ENCODE measurements at places on chromosomes 11 and 22.

- no peak for DNase-seq
Measured at GRCh38 chr11:17771415-17771814, 36.8 kb downstream of the KCNC1 start.

GRCh38 chr11:20113149-20113438 lies 47.2 kb downstream of the DBX1 start:
- no peak for DNase-seq

GRCh38 chr11:22666325-22666687 lies at the start of gene GAS2:
Gene GAS2 (plus strand): TSS chr11:22666611. CDS start chr11:22674870, 8,259 bp downstream.
- no peak for DNase-seq

GRCh38 chr22:24460418-24461089 lies 33.2 kb downstream of the ADORA2A start:
- no peak for DNase-seq

DNA sequence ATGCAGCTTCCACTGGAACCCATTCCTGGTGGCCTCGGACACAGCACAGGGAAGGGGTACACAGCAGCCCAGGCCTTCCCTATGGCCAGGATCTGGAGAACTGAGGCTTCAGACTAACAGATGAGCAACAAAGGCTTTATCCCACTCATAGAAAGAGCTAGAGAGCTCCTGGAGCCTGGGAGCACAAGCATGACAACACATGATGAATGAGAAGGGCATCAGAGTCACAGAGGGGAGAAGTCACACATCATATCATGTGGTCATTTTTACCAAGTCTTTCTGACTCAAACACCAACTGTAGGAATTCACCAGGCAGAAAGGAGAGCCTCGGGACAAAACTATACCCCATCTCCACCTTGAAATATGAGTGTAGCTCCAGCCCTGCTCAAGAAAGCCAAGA lies 43.2 kb downstream of the NRXN2 start:
- DNase-seq: no peak

DNA sequence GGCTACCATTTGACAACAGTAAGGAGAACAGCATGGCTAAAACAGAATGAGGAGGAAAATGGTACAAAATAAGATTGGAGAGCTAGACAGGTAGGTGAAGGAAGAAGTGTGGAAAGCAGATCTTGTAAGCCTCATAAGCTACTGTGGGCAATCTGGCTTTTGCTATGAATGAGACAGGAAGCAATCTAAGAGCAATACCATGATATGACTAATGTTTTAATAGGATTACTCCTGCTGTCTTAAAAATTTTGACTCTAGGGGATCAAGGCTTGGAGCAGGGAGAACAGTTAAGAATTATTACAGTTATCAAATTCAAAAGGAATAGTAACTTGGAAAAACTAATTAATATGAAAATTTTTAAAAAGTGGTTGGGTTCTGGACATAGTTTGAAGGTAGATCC lies 1166.0 kb upstream of the CCDC90B start:
- DNase-seq: no peak

DNA sequence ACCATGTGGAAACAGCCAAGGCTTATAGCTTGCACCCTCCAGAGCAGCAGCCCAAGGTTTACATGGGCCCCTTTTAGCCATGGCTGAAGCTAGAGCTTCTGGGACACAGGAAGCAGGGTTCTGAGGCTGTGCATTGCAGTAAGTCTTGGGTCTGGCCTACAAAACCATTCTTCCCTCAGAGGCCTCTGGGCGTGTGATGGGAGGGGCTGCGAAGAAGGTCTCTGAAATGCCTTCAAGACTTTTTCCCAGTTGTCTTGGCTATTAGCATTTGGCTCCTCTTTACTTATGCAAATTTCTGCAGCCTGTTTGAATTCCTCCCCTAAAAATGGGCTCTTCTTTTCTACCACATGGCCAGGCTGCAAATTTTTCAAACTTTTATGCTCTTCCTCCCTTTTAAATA lies 109.5 kb downstream of the BBOX1 start:
- no peak for DNase-seq

GRCh38 chr11:48013269-48013901 lies 33.0 kb downstream of the PTPRJ start:
- no peak for DNase-seq

DNA sequence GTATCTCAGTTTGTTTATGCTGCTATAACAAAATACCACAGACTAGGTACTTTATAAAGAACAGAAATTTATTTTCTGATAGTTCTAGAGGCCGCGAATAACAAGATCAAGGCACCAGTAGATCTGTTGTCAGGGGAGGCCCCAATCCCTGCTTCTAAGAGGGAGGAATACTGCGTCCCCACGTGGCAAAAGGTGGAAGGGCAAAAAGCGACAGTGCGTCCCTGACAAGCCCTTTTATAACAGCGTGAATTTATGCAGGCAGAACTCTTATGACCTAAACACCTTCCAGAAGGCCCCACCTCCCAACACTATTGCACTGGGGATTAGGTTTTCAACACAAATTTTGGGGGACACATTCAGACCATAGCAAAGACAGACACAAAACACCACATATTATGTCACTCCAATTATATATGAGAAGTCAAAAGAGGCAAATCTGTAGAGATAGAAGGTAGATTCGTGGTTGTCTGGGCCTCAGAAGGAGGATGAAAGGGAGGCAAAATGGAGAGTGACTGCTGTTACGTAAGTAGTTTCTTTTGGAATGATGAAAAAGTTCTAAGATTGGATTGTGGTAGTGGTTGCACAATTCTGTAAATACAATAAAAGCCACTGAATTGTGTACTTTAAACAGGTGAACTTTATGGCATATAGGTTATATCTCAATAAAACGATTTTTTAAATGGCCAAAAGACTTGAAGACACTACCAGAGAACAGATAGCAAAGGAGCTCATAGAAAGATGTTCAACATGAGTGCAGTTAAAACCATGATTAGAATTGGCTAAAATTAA lies 30.1 kb upstream of the TNRC6B start:
- DNase-seq: no peak

- DNase-seq: no peak
Measured at GRCh38 chr11:110850846-110851245, 138.6 kb upstream of the ARHGAP20 start.

- DNase-seq: no peak
Measured at GRCh38 chr11:28701760-28702449, 593.7 kb downstream of the METTL15 start.

DNA sequence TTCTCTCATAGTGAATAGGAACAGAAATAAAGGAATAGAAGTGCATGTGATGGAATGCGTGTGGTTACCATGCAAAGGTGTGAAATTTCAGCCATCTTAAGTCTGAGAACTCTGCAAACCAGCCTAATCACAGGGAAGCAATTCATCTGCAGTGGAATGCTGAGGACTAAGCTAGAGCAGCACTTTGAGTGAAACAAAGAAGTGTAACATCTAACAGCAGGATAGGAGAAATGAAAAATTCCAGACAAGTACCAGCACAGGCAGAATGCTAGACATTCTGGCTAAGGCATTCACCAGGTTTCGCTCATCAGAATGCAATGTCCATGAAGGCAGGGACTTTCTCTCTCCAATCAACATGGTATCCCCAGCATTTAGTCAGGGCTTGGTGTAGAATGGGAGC lies 41.2 kb upstream of the SLC36A4 start:
- no peak for DNase-seq

DNA sequence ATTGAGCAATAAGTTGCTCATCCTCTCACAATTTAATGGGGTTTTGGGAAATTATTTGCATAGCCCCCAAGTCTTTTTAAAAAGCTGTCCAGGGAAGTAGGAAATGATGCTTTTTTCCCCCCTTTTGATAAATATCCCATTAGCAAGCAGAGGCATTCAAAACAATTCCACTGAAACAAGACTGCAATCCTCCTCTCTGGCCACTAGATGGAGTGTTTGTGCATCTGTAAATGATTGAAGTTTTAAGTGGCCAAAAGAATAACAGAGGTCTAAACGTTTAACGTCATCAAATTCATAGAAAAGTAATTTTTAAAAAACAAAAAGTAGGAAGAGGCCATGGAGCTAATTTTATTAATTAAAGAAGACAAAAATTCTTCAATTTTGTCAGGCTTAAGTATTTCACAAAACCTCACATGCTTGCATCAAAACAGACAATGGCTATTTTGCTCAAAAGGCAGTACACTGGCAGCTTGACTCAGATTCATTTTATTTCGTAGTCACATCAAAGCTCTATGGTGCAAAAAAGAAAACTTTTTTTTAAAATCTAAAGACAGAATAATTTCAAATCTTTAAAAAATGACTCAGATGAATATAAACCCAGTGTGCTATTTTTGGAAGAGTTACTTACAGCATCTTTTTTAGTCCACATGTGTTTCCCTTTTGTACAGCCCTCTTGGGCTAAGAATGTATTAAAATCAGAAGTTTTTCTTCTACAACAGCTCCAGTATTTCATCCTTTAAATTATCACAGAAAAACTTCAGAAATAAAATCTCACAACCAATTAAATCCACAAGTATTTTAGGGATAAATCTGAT lies 17.8 kb downstream of the CHORDC1 start:
- DNase-seq: no peak

DNA sequence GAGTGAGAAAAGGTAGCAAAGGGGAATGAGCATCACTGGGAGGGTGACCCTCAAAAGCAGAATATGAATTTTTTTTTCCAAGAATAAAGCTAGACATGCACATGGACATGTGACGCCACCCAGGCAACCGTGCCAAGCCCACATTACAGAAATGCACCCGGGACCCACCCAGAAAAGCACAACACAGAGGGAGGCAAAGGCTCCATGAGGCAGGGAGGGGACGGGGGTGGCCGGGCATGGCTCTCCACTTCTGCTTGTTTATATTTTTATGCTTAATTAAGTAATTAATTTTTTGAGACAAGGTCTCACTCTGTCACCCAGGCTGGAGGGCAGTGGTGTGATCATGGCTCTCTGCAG lies 1524.3 kb downstream of the BRD1 start:
- no peak for DNase-seq

GRCh38 chr22:50216684-50217520 lies 16.1 kb downstream of the SELENOO start:
- no peak for DNase-seq

GRCh38 chr11:26088391-26088790 lies 243.5 kb upstream of the ANO3 start:
- no peak for DNase-seq

DNA sequence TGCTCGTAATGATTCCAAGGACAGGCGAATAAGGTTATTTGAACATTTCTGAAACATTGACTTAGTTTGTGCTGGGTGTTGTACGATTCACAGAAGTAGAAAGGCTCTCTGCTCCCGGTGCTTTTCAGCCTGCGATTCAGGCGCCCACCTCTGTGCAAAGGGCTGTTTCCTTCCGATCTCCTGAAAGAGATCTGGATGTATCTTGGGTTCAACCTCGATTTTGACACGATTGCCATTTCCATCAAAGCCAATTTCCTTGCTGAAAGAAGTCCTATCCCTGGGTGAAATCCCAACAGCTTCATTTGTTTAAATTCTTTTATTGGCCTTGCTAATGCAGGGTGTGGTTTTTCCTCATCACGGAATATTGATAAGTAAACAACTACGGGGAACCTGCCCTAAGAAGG lies 1.1 kb upstream of the ZC3H12C start:
- DNase-seq: no peak

- no peak for DNase-seq
Measured at GRCh38 chr22:37998543-37998942, 14.2 kb upstream of the SOX10 start.

DNA sequence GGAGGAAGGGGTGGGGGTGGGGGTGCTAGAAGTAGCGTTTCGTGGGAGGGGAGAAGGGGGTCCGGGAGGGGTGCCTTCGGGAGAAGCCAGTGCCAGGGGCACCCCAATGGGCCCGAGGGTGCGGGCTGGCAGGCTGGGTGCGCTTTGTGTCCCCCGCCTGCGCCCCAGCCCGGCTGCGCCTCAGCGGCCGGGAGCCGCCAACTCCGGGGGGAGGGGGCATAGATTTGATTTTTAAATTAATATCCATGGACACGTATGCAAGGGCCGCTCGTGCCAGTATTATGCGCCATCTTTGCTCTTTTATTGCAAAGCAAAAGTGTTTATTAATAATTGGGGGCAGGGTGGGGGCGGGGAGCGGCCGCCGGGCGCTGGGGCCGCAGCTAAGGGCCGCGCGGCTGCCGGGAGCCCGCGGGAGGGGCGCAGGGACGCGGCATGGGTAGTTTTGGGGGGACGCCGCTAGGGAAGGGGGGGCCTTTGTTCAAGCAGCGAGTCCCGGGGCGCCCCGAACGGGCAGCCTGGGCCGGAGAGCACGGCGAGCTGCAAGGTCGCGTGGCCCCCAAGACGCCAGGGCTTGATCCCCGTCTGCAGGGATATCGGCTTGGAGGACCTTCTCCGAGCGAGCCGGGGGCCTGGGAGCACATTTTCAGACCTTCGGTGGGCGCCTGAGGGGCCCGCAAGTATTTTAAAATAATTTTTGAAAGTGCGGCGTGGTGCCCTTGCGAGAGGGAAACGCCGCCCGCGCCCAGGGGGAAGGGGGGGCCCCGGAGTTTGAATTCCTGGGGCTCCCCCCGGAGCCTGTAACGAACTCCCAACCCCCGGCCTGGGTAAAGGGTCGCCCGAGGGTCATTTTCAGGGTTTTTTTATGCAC lies 959 bp downstream of the CCND1 start:
- no peak for DNase-seq

GRCh38 chr11:19368726-19369375 lies 128.1 kb upstream of the E2F8 start:
- no peak for DNase-seq

GRCh38 chr22:45968003-45968650 lies 8.8 kb downstream of the WNT7B start:
- DNase-seq: no peak

GRCh38 chr11:109247071-109247470 lies 174.9 kb upstream of the C11orf87 start:
- no peak for DNase-seq

GRCh38 chr11:128810784-128811514 lies 56.1 kb downstream of the KCNJ1 start:
- DNase-seq: no peak

DNA sequence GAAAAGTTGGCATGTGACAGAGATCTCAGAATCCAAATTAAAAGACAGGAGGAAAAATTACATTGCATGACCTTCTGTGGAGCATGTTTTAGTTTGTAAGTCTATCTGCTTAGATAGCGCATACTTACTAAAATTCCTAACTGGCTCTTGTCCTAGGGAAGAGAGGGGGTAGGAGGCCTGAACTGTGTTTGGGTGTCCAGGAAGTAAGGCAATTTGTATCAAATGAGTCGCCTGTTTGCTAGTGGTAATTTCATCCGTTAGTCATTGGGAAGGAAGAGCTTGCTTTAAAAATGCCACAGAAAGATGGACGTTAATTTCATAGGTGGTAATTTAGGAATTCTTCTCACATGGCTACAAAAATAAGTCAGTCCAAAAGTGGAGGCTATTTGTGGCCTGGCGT lies 18.5 kb downstream of the GRK3 start:
- no peak for DNase-seq

DNA sequence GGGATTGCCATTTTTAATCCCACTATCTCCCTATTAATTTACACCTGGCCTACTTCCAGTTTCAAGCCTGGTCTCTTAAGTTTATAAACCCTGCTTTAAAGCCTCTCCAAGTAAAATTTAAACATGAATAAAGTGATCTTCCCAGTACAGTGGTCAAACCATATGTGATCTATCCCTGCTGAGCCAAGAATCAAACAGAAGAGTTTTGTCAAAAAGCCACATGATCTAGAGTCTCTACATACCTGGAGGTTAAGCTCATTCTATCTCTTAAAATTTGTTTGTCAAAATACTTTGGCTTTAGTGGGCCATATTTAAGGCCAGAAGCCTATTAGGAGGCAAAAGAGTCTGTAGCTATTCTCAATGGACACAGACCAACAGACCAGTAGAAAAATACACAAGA lies 42.9 kb upstream of the DDI1 start:
- no peak for DNase-seq
